DND-41 (cell line): ENCODE measurements at places on chromosomes 11 and 22.

DNA sequence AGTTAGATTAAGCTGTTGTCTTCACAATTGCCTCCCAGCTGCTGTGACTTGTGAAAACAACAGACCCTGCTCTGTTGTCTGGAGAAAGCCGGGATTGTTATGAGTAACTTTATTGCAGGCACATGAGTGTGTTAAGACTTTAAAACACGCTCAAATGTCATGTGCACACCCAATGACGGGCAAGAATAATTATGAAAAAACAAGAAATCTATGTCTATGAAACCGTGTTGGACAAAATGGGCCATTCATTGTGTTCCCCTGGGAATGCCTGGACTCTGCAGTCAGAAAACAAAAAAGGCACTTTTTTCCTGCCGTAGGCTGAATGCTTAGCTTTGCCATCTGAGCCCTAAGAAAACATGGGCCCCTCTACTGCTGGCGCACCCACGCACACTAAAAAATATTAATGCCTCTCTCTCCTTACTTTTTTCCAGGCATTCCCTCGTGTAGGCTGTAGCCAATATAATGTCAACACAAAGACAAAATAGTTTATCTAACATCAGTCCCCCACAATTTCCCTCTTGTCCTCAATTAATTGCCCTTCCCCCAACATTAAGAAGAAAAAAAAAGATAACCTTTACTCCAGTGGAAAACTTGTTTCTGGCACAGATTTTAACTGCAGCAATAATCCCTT lies 207.9 kb downstream of the SOX6 start:
- no peak for DNase-seq

GRCh38 chr11:126268708-126269579 lies at the start of the genes FOXRED1 and SRPRA:
FOXRED1 (plus strand) TSS chr11:126269154; CDS start chr11:126269207, 53 bp downstream.
SRPRA (minus strand) TSS chr11:126268895; CDS start chr11:126268804, 91 bp downstream.
- DNase-seq: peak; percentile 100

GRCh38 chr11:47552056-47552565 lies 821 bp downstream of the CELF1 start:
- DNase-seq: peak; percentile 51

- DNase-seq: no peak
Measured at GRCh38 chr11:78061088-78061920, 2.4 kb upstream of the THRSP start.

DNA sequence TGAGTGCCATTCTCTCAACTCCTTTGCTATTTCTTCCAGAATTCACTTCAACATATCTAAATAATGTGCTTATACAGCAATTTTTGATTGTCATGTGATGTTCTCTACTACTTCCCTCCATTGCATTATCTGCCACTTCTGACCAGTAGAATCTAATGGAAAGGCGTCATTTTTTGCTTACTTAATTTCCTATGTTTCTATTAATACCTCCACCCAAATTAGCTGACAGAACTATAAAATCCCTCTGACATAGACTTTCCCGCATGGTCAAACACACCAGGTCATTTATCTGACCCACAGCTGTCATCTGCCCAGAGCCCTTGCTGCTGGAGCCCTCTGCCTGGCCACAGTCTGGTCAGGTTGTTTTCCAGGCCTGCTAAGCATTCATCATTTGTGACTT lies 258.6 kb upstream of the NARS2 start:
- no peak for DNase-seq

- DNase-seq: no peak
Measured at GRCh38 chr11:41283191-41283930, 176.1 kb downstream of the LRRC4C start.

GRCh38 chr11:35050541-35050995 lies 88.4 kb upstream of the CD44 start:
- no peak for DNase-seq

DNA sequence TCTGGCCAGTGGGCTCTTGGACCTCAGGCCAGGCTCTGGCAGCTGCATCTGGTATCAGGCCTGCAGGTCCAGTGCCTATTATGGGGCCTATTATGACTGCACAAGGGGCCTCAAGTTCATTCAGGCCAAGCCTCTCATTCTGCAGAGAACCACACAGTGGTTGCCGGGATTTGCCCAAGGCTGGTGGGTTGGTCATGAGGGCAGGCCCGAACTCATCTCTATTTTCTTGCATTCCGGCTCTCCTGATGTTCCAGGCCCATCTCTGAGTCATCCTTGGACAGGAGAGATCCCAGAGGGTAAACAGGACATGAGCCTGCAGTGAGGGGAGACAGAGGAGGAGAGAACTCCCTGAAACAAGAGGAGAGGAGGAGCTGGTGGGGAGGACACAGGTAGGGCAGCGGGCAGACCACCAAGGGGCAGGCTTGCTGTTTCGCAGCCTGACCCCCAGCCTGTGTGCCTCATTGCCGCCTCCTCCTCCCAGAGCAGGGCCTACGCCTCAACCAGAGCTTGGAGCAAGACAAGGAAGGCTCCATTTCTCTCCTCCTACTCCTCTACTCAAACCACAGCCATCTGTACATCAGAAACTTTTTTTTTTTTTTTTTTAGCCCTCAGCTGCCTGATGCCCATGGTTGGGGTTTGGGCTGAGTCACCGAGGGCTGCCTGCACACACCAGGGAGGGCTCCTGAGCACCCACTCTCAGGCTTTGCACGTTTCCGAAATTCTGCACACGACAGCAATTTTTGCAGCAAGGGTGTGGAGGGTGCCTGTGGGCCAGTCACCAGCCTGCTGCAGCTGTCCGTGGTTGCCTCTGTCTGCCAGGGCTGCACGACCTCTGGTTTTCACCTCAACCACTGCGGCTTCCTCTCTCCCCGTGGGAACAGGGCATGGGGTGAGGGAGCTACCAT lies 12.7 kb upstream of the TREH start:
- DNase-seq: peak; percentile 93

DNA sequence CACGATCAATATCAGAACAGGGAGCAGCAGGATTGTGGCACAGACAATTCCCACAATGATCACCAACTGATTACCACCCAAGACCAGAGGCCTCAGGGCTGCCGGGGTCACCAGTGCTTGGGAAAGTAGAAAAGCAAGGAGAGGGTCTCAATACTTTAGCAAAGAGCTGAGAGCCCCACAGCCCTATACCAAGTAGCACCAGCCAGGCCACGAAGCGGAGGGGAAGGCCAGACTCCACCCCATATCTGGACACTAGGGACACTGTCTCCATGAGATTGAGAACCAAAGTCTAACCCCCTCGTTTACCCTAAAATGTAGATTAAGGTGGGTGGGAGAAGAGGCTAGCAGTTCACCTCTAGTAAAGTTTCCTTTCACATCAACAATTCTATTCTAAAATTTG lies 24.1 kb upstream of the SCN2B start:
- DNase-seq: no peak

DNA sequence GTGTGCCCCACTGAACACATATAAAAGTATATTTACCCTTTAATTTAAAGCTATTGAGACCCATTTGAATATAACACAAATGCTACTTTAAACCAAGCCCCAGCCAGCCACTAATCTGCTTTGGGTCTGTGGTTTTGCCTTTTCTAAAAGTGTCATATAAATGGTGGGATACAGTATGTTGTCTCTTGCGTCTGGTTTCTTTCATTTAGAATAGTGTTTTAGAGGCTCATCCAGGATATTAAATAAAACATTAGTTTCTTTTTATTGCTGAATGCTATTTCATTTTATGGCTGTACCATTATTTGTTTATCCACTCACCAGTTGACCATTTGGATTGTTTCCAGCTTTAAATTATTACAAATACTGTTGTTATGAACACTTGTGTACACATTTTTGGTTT lies 290.5 kb upstream of the SORL1-AS1 start:
- DNase-seq: no peak

- DNase-seq: no peak
Measured at GRCh38 chr22:32555581-32555980, 81.0 kb downstream of the FBXO7 start.

DNA sequence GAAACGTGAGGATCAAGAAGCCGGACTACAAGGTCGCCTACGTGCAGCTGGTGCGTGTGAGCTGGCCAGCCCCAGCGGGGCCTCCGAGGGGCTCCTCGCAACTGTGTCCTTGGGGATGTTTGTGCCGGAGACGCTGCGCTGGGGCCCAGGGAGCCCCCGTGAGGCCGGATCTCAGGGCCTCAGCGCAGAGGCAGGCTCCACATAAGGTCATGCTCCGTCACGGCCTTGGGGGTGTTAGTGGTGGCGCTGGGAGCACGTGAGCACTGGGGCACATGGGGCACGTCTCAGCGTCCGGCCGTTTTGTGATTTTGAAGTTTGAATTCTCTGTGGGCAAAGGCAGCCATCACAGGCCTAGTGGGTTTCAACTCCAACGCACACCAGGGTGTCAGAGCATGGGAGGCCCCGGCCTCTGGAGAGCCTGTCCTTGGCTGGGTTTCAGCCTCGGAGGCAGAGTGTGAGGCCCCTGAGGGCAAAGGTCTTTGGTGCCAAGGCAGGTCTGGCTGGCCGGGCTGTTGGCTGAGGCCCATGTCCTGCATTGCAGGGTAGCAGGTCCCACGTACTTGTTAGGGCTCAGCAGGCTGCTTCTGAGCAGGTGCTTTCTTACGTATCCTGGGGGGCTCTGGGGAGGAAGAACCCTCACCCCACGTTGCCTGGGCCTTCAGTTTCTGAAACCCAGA lies 5.8 kb downstream of the MRPL23 start:
- no peak for DNase-seq

DNA sequence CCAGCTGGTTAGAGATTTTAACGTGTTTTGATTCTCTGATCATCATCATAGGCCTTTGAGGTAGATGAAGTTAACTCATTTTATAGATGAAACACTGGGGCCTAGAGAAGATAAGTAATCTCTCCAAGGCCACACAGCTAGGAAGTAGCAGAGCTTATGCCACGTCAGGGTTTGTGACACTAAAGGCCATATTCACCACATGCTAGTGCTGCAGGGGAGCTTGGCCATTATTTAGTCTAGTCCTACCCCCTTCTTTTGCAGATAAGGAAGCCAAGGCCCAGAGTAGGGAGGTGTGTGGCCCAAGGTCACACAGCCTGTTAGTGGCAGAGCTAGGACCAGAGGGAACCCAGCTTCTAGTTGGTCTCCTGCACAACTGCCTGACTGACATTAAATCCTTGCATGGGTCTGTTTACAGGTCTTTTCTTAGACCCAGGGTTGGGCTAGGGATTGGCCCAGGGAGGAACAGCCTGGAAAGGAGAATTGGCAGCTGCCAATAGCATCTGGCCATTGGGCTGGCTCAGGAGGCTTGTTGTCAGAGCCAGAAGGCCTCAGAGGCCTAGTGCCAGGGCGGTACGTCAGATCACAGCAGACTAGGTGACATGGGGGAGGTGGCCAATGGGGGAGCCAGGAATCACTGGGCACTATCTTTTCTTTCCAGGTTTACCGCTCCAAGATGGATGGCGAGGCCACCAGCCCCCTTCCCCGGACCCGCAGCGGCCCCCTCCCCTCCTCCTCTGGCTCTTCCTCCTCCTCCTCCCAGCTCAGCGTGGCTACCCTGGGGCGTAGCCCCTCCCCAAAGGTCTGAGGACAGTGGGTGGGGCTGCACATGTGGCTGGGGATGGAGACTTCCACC lies 36.0 kb downstream of the PHLDB1 start:
- no peak for DNase-seq

DNA sequence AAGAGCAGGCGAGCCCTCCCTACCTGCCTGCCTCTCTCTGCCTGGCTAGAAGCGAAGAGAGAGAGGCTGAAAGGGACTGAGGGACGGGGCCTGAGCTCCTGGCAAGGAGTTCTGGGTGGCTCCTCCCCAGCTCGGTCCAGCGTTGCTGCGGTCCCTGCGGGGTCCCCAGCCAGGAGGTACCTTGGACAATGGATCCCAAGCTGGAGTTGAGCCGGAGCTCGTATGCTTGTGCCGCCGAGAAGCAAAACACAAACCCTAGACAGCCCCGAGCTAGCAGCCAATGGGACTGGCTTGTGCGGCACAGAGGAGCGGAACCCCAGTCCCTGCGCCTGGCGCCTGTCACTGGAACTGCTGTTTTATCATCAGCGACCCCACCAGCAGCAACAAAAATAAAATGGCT lies 18.3 kb downstream of the SLC25A18 start:
- no peak for DNase-seq

DNA sequence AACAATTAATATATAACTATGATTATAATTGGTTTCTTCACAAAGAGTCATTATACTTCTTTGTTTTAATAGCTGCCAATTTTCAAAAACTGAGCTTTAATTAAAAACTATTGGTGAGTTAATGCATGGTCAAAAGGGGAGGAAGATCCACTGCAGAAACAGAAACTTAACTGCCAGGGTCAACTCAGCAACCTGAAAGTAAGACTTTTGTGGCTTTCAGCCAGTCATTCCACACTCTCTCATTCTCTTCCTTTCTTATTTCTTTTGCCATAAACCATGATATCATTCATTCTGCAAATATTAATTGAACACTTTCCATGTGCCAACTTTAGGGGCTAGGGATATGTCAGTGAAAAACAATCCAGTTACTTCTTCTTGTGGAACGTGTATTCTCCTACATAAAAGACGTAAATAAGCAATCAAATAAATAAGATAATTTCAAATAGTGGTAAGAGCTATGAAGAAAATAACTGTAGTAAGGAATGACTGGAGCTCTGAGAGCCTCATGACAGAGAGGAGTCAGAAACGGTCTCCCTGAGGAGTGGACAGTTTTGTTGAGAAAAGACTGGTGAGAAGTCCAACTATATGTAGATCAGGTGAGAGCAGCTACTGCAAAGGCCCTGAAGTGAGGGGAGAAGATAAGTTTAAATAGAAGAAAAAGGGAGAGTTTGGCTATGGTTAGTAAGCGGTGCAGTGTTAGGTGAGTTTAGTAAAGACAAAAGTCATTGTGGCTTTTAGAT lies 130.5 kb downstream of the GRIA4 start:
- no peak for DNase-seq

DNA sequence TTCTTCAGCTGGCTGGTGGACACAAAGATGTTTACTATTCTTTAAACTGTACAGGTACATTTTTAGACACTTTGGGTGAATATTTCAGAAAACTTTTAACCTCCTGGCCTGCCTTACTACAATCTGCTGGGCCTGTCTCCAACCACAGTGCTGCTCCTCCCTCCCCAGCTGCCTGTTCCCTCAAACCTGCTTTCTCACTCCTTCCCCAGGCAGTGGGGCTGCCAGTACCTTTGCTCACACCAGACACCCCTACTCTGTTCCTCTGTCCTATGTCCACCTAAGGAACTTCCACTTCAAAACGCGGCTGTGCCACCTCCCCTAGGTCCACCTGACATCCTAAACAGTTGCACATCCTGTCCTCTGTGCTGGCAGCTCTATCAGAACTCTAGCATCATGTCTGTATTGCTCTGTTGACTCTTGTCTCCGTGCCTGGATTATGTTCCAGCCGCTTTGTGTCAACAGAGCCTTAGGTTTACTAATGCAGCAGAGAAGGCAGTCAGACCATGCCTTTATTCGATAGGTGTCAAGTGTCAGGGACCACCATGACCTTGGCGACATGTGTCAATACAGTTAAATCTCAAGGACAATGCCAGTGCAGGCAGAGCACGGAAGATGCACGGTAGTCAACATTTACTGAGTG lies 13.4 kb downstream of the ZP1 start:
- no peak for DNase-seq

DNA sequence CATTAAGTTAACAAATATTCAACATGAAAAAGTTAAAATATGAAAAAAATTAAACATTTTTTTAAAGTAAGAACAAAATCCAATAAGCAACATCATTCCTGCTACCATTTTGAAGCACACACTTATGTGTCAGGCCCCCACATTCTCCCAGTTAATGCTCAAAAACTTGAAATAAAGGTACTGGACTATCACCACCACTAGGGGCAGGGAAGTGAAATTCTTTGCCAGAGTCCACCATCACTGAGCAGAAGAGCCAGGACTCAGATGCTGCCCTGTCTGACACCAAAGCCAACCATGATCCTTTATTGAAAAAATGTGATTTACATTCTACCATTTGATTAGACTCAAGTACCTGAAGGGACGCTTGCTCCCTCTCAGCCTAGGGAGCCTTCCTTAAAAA lies 39.1 kb downstream of the PITPNB start:
- DNase-seq: peak; percentile 19

- DNase-seq: no peak
Measured at GRCh38 chr11:47523490-47524225, 29.3 kb downstream of the CELF1 start.
